ENCODE measurements at places on chromosomes 7 and 10.
A peak's percentile ranks its signal among the peaks of the same experiment; 100 is the strongest.

DNA sequence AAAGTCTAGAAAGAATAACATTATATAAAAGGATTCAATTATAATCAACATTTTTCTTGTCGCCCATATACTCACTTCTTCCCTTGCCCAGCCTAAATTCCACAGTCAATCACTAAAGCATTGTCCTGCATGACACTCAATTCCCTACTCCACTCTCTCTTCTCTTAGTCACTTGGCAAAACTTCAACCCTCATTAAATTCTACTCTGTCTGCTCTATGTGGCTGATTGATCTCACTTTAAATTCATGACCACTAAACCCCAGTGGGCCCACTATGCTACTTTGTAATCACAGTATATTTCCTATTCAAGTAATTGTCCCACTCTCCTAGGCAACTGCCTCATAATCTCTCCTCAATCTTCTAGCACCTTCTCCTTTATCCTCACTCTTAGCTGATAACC, 54.1 kb downstream of the MTERF1 start:
- no peak for DNase-seq

DNA sequence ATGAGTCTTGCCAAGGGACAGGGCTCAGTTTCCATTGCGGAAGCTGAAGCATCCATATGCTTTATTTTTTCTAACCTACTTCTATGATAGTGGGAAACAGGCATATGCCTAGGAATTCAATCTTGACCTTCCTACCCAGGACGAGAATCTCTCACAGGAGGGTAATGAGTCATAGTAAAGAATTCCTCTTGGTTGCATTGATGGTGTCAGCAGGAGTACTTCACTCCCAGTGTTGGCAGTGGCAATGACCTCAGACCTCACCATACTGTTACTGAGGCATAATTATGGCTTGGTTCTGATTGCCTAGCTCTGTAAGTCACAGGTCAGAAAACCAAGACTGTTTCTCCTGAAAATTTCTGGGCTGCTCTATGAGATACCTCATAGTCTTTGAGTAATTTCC, 552.9 kb downstream of the ARL4A start:
- no peak for DNase-seq

GRCh38 chr10:101121654-101122031, 9.5 kb upstream of the TLX1 start:
- DNase-seq, result no peak

- DNase-seq, result peak; percentile 33
Measured at GRCh38 chr7:15236952-15237351, 324.9 kb downstream of the AGMO start.

DNA sequence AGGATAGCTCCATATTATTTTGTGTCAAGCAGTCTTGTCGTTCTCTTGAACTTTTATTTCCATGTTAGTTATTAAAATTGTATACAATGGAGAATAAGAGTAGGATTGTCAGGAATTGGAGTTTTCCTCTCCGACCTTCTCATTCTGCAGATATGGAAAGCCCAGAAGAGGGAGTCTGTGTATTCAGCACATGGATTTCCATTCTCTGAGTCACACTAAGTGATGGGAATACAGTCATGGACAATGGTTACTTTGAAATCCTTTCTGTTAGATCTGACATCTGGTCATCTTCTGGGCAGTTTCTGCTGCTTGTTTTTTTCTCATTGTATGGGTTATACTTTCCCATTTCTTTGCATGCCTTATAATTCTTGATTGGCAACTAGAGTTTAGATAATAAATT, 5.0 kb upstream of the TASOR2 start:
- DNase-seq, result no peak

DNA sequence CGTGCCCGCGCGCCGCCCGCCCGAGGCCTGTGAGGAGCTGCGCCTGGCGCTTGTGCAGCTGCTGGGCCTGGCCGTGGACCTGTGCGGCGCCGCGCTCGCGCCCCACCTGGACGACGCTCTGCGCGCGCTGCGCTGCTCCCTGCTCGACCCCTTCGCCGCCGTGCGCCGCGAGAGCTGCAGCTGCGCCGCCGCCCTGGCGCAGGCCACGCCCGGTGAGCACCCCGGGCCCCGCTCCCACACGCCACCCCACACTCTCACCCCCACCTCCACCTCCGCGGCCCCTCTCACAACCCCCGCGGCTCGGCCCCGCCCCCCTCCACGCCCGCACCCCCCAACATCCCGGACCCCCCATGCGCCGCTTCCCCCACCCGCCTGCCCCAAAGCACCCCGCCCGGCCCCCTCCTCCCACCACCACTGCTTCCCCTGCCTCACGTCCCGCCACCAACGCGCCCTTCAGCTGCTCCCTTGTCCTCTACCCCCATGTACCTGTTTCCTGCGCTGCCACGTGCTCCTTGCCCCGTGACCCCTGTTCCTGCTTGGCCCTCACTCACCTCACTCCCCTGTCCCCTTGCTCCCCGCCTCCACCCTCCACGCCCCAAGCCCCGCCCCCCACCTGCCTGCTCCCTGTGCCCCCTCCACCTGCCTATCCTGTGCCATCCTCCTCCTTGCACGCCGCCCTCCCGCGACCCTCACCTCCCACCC, at the start of gene PRKAR1B:
PRKAR1B (minus strand) TSS at position 178 of the 702 bp plus-strand sequence. CDS start 15,776 bp downstream, outside the sequence.
- no peak for DNase-seq

- peak; percentile 16 for DNase-seq
Measured at GRCh38 chr10:5317547-5318107, 47.1 kb upstream of the UCN3 start.

GRCh38 chr7:71015252-71015900, 116.6 kb upstream of the GALNT17 start:
- no peak for DNase-seq

- DNase-seq, result peak; percentile 87
Measured at GRCh38 chr10:49280001-49280408, 19.0 kb upstream of the C10orf71 start.

DNA sequence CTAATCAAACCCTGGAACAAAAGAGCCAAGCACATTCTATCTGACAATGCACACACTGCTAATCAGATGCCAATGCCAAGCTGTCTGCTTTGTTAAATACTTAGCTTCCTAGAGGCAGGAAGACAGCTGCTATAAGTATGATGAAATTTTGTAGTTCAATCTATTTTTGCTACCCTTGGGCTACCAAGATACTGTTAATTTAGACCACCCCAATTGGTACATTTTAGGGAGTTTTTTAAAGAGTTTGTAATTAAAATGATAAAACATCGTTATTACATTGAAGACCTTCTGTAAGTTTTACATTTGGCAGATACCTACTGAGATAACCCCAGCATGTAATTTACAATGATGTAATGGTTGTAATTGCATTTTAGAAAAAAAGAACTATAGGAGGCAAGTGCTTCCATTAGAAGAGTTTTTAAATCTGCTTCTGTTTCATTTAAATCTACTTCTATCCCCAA, 268.5 kb downstream of the ADK start:
- no peak for DNase-seq

- DNase-seq, result no peak
Measured at GRCh38 chr7:108049962-108050361, 47.0 kb upstream of the LAMB1 start.

- peak; percentile 37 for DNase-seq
Measured at GRCh38 chr7:152512706-152513105, 76.9 kb upstream of the KMT2C start.

GRCh38 chr10:110163192-110163773, 44.1 kb upstream of the MXI1 start:
- no peak for DNase-seq

- no peak for DNase-seq
Measured at GRCh38 chr7:139646566-139646965, 123.1 kb downstream of the CLEC2L start.

DNA sequence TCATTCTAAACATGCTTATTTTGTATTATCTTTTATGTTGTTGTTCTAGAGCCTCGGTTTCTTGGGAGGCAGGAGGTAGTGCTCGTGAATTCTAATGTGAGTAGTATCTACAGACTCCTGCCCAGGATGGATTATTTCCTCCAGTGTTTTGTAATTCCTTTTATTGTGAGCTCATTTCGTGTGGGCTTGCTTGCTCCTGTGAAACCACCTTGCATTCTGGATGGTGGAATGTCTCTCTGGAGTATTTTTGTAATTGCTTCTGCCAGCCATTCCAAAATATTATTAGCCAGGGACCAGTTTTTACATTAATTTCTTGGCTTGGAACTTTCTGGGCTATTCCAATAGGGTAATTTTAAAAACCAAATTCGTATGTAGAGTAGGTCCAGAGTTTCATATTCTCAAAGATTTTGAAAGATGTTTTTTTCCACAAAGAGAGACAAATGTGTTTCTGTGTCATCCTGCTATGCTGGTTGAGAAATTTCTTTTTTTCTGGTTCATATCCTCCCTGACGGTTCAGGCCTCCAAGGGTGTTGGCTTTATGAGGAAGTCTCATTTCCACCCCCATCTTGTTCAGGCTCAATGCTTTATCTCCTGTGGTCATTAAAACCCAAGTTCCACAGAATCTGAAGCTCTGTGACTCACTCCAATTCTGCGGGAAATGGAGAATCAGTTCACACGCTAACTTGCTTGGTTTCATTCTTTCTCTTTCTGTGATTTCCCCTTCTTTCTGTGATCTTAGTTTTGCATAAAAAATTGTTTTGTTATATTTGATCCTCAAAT, 41.7 kb upstream of the CALD1 start:
- DNase-seq, result peak; percentile 90

GRCh38 chr10:133420579-133420978, 3.8 kb downstream of the SPRN start:
- DNase-seq, result no peak

DNA sequence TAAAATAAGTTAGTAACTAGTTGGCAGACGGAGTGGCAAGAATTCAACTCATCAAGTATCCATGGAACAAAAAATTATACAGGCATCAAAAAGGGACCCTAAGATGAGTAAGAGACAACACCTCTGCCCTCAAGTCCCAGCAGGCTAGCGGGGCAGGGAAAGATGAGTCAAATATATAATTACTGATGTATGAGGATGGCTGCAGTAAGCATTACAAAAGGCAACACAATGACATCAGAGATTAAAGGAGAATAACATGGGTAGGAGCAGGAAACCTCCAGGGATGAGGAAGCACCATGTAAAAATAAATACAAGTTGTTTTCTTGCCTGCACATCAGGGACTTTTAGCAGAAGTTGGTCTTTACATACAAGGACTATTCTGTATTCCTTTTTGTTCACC, 49.4 kb downstream of the SCRN1 start:
- DNase-seq, result no peak

DNA sequence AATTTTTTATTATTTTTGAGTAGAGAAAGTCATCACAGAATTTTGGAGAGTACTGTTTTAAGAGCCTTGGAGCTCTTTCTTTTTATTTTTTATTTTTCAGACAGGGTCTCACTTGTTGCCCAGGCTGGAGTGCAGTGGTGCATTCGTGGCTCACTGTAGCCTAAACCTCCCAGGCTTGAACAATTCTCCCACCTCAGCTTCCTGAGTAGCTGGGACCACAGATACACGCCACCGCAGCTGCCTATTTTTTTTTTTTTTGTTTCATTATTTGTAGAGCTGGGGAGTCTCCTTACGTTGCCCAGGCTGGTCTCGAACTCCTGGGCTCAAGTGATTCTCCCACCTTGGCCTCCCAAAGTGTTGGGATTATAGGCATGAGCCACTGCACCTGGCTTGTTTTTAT, 10.6 kb downstream of the CPA4 start:
- DNase-seq, result no peak

DNA sequence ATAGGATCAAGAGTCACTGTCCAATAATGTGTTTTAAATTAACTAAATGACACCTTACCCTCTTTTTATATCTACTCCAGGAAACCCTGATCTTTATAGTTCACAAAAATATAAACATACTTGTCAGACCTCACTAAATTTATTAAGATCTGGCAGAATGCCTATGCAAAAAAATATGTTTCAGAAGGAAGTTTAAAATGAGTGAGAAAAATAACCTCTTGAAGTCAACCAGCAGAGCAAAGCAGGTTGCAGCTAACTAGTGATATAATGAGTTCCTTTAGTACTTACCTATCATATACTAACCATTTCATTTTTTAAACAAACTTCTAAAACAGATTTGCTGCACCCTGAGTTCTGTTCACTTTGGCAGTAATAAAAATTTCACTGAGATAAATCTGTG, 14.0 kb upstream of the HGF start:
- no peak for DNase-seq

DNA sequence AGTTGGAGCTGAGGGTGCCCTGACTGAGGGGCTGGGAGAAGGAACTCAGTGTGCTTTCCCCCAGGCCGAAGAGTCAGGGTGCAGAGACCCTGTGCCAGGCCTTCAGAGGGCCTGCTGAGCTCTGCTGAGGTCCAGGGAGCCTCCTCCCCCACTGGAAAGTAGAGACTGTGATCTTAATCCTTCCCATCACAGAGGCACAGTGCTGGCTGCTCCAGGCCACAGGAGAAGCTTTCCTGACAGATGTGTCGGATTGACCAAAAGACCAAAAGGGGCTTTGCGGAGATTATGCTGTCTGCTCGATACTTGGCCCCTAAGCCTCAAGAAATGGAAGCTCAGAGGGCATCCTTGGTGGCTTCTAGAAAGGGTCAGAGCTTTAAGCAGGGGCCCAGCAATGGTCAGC, 32.9 kb upstream of the BTRC start:
- DNase-seq, result no peak

- peak; percentile 3 for DNase-seq
Measured at GRCh38 chr7:109343678-109344077, 774.0 kb downstream of the DNAJB9 start.

- DNase-seq, result peak; percentile 24
Measured at GRCh38 chr7:23287612-23288011, 11.5 kb upstream of the MALSU1 start.

- no peak for DNase-seq
Measured at GRCh38 chr7:910441-910861, 34.1 kb downstream of the GET4 start.

- no peak for DNase-seq
Measured at GRCh38 chr7:28267012-28267411, 86.4 kb upstream of the JAZF1 start.

GRCh38 chr7:26787701-26788100, 76.7 kb downstream of the SKAP2 start:
- no peak for DNase-seq

DNA sequence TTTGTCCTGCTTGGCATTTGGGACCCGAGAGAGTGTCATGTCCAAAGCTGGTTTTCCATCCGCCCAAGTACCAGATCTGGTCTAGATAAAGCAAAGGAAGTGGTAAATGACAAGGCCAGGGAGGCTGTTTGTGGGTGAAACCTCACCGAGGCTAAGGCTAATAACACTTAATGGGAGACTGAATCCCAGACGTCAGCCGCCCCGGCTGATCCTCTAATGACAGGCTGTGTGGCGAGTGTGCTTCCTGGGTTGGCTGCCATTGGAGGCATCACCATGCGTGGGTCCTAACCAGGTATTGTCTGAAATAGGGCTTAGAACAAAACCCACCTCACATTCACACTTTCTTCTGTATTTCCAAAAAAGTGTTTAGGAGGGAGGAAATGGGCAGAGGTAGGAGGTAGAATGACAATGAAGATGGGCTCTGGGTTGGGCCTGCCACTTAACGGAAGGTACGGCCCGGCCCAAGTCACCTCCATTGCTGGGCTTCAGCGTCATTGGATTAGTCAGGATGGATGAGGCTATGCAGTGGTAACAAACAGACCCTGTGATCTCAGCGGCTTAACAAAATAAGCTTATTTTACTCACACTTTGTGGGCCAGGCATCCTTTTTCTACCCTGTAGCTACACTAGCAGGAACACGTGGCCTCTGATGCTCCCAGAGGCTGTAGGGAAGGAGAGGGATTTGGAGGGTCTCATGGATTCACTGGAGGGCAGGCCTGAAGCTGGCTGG, 59.7 kb downstream of the PROSER2 start:
- no peak for DNase-seq

- no peak for DNase-seq
Measured at GRCh38 chr7:141340991-141341390, 210.2 kb upstream of the AGK start.
